ENCODE measurements at places on chromosomes 5 and 9.
A peak's percentile ranks its signal among the peaks of the same experiment; 100 is the strongest.

DNA sequence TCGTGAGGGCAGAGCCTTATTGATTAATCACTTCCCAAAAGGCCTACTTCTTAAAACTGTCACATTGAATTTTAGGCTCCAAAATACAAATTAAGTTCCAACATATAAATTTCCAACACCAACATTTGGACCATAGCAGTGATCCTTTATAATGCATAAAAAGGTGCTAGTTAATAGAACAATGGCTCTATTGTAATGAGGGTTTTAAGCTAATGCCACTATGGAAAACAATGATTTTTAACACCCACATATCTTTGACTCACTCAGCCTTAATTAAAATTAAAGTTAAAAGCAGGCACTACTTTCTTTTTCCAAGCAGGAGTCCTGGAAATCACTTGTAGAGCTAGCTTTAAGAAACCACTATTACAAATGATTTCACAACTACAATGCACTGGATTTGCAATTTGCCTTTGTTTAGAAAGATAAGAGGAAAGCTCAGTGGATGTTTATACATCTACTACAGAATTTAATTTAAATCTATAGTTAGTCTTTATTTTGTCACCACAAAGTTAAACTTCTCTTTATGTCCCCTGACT lies 41.8 kb downstream of the DPYSL3 start:
- no peak for DNase-seq

DNA sequence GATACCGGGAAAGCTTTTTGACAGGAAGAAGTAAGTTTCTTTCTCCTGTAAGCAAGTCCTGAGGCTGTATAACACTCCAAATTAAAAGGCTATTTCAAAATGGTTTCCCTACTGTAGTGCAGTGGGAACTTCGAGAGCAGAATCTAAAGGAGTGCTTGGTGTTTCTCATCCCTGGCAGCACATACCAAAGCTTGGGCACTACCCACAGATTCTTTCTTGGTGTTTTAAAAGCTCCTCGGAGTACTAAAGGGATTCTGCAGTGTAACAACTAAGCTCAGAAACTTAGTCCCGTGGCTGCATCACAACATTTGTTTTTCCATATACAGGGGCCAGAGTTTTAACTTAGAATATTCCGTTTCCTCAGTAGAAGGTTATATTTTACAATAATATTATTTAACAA lies 5.6 kb upstream of the APC start:
- DNase-seq = no peak

DNA sequence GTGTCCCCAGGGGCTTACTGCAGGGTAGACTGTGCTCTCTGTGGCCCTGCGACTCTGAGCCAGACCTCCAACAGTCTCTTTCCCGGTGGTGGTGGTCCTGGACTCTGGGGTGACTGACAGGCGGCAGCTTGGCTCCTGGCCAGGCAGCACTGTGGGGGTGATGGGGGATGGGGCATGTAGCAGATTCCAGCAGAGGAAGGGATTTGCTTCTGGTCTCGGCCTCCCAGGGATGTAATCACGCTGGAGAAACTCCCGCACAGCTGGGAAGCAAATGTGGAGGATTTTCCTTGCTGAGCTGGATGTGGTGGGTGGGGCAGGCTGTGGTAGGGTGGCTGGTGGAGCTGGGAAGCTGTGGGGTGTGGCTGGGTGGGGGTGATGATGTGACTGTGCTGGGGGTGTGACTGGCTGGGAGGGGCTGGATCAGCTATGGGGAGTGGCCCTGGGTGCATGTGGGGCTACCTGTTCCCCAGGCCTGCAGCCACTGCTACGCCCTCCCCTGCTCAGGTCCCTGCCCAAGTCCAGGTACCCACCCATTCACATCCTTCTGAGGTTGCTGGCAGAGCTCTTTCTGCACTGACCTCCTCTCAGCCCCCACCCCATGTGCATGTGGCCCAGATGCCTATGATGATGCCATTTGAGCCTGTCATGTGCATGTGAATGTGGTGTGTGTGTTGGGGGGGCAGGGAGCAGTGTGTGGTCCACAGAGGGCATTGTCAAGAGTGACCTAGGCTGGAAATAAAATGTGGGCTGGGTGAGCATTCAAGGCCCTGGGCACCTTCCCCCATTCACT lies 3.8 kb downstream of the NDST1 start:
- no peak for DNase-seq

DNA sequence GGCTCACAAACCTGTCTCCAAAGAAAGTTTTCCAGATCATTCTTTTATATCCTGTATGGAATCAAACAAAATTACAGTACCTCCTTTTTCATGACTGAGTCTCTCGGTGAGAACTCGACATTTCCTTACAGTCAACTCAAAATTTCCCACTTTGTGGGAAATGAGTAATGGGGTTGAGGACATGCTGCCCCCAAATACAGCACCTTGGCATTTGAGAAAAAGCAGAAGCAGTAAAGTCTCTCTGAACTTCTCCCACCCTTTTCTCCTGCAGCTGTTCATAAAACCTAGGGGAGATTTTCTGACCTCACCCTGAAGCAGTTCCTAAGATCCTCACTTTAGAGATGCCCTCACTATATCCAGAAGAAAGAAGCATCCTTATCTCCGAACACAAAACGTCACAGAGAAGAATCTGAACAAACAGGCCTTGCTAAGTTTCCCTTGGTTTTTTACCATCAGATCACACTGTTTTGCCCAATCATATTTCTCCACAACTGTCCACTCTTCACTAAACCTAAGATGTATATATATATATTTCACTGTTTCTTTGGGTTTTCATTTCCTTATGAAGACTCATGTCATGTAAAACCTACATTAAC lies 96.1 kb upstream of the APC start:
- DNase-seq = no peak

- DNase-seq = no peak
These were observed 12.6 kb upstream of the TNIP1 start for GRCh38 chr5:151093476-151093889.

GRCh38 chr5:158473016-158473635 lies 614.2 kb upstream of the CLINT1 start:
- DNase-seq = no peak

- DNase-seq = no peak
These were observed 58.2 kb upstream of the PRR16 start for GRCh38 chr5:120405923-120406322.

DNA sequence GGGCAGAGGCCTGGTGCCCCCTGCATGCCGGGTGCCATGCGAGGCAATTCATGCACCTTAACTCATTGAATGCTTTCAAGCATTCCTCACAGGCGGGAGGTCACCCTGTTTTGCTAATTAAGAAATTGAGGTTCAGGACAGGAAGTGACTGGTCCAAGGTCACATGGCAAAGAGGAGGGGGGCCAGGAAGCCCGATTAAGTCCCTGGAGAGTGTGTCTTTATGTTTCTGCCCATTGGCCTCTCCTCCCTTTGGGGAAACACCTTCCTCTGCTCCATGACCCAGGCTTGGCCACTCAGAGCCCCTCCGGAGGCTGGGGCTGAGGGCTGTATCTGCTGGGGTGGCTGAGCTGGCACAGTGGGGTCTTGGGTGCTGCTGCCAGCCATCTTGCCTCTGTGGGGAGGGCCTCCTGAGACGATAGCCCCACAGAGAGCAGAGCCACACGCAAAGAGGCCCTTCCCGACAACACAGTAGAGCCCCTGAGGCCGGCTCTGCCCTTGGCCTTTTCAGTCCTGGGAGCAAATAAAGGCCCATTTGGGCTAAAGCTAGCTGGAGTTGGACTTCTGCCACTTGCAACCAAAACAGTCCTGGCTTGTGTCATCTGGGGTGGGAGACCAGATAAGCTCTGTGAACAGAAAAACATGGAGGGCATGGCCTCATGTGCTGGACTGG lies 90.8 kb upstream of the NEURL1B start:
- no peak for DNase-seq

- peak; percentile 25 for DNase-seq
These were observed 28.4 kb upstream of the SSBP2 start for GRCh38 chr5:81779125-81779915.

- no peak for DNase-seq
These were observed 494.8 kb upstream of the WWC1 start for GRCh38 chr5:167796672-167797071.

DNA sequence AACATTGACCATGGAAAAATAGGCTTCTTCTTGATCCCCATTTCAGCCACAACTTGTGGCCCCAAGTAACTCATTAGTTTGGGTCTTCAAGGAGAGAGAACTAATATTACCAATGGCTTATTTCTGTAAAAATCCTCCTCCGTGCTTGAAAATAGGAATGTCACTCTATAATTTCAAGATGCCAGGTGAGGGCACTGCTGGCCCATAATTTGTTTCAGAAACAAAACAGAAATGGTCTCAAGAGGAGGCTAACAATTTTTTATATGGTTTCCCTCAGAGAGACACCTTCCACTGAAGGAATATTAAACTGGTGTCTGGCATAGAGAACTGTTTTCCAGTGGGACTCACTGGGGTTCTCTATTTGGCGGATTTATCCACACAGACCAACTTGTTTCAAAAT lies 437.0 kb upstream of the TRPC7 start:
- peak; percentile 35 for DNase-seq

DNA sequence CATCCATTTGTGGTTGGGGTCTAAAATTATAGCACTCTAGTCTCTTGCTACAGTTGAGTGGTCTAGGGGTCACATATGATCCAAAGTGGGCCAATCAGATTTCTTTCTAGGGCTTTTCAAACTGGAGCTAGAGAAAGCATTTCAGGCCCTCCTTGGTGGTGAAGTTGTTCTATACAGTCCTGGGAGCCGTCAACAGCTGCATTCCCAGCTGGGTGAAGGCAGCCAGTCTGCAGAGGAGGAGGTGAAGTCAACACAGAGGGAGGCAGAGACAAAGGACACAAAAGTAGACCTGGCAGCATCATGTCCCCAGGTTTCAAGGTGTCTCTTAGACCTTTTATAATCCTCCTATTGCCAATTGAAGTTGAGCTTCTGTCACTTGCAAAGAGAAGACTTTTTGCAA lies 518.2 kb downstream of the BNC2 start:
- no peak for DNase-seq

DNA sequence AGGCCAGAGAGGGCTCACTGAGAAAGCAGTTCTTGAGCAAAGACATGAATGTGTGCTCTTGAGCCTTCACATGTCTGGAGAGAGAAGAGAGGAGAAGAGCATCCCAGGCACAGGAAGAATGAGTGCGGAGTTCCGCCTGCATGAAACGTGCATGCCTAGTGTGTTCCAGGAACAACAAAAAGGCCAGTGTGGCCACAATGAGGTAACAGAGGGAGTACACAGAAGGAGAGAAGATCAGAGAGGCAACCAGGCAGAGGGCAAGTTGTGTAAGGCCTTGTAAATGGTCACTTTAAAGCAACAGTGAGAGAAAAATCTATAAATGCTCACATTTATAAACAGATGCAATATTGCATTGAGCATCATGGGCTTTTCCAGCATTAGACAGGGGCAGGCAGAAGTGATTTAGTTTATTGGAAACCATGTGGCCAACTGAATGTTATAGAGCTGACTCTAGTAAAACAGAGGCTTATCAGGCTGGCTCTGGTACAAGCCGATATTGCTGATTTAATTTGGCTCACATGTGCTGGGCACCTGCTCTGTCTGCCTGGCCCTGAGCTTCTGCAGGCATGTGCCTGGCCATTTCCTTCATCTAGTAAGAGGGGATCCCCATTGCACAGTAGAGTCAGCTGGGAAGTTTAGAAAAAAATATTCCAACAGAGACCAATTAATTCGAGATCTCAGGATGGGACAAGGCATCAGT lies 185.3 kb downstream of the SAXO1 start:
- DNase-seq = no peak

DNA sequence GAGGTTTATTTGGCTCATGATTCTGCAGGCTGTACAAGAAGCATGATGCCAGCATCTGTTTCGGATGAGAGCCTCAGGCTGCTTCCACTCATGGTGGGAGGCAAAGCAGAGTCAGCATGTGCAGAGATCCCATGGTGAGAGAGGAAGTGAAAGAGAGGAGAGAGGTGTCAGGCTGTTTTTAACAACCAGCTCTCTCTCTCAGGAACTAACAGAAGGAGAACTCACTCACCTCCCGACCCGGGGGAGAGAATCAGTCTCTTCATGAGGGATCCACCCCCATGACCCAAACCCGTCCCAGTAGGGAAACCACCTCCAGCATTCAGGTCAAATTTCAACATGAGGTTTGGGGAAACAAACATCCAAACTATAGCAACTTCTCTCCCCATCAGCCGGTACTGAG lies 187.7 kb downstream of the ENC1 start:
- DNase-seq = no peak

- no peak for DNase-seq
These were observed 44.5 kb upstream of the C5orf47 start for GRCh38 chr5:173944511-173944910.

GRCh38 chr9:20702570-20702969 lies 18.5 kb downstream of the FOCAD start:
- DNase-seq = no peak

- no peak for DNase-seq
These were observed 235.8 kb downstream of the TMEM38B start for GRCh38 chr9:105930011-105930627.

- DNase-seq = no peak
These were observed 96.7 kb upstream of the PCA3 start for GRCh38 chr9:76667521-76667957.

DNA sequence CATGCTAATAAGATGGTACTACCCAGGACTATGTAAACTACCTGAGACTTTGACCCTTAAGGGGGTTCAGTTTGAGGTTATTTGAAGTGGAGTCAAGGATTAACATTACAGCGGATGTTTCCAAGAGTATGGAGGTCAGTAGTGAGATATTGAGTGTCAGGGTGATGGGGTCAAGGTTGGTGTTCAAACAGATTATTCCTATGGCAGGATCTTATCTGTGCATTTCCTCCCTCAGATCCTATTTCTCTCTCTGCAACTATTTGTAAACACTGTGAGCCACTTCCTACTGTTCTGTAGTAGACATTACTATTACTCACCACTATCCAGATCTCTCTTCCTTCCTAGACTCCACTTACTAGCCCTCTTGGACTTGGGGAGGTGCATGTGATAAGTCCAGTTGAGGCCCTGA lies 54.0 kb upstream of the STOM start:
- DNase-seq = no peak

DNA sequence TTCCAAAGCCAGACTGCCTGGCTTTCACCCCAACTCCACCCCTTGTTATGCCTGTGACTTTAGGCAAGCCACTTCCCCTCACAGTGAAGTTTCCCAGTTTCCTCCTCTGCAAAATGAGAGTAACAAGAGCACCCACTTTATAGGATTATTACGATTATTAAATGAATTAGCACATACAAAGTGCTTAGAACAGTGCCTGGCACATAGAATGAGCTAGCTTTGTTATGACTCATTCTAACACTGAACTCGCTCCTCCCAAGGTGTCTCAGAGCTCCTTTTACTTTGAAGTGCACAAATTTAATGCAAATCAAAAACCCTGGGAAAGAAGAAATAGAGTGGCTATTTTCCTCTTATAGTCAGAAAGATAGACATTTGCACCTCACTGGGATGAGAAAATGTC lies 34.3 kb downstream of the DNAH5 start:
- no peak for DNase-seq
